Activated CD4-positive, alpha-beta T cell treated with anti-CD3 and anti-CD28 coated beads for 48 hours (primary cell): ENCODE measurements at places on chromosomes 5 and 9.
A peak's percentile ranks its signal among the peaks of the same experiment; 100 is the strongest.

- DNase-seq = no peak
These were observed 422.9 kb downstream of the EBF1 start for GRCh38 chr5:158676642-158677469.

- no peak for DNase-seq
These were observed 15.0 kb upstream of the RPS14 start for GRCh38 chr5:150464554-150465012.

DNA sequence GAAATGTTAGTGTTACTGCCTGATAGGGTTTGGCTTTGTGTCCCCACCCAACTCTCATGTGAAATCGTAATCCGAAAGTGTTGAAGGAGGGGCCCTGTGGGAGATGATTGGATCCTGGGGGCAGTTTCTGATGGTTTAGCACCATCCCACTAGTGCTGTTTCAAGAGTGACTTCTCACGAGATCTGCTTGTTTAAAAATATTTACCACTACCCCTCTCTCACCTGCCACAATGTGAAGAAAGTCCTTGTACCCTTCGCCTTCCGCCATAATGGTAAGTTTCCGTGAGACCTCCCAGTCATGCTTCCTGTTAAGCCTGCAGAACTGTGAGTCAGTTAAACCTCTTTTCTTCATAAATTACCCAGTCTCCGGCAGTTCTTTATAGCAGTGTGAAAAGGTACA, 2.6 kb upstream of the RFX3 start:
- DNase-seq = peak; percentile 67

DNA sequence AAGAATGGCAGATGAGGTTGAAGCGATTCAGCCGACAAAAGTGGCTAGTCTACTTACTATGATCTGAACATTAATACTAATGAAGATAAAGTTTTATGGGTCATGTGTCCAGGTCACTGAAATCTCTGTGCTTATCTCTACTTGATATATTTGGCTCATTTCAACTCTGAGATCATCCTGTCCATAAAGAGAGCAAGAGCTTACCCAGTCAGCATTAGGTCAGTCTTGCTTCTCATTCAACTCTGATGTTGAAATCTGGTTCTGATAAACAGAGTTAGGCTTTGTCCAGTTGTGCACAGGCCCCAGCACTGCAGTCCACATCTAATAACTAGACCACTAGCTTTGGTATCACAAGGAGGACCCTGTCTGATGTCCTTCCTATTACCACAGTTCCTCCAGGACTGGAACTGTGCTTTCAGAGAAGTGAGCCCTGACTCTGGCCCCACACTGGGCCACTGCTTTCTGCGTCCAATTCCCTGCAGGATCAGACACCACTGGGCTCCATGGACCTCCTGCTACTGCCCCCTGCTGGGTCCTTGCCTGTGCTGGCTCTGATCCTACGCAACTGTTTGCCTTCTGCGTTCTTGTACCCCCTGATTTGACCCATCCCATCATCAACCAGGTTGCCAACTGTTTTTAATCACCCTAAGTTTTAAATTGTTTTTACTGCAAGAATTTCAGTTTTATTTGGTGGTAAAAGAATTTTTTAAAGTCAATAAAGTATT, 23.7 kb upstream of the FAM120A start:
- DNase-seq = peak; percentile 18

DNA sequence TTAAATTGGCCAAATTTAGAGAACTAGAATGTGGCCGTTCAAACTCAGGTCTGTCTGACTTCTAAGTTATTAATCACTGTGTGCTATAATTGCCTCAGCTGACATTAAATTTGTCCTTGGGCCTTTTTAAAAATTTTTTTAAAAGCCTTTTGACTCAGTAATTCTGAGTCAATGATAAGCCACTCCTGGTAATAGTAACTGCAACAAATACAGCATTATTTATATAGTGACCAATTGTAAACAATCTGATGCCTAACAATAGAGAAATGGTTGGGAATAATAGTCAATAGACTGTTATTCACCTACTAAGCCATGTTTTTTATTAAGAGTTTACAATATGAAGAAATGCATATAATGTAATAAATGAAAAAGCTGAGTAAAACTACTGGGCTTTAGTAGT, 70.9 kb upstream of the FSD1L start:
- no peak for DNase-seq

GRCh38 chr5:65969539-65970393, 43.4 kb downstream of the ERBIN start:
- no peak for DNase-seq

GRCh38 chr9:124594225-124594624, 87.0 kb upstream of the NR5A1 start:
- no peak for DNase-seq

DNA sequence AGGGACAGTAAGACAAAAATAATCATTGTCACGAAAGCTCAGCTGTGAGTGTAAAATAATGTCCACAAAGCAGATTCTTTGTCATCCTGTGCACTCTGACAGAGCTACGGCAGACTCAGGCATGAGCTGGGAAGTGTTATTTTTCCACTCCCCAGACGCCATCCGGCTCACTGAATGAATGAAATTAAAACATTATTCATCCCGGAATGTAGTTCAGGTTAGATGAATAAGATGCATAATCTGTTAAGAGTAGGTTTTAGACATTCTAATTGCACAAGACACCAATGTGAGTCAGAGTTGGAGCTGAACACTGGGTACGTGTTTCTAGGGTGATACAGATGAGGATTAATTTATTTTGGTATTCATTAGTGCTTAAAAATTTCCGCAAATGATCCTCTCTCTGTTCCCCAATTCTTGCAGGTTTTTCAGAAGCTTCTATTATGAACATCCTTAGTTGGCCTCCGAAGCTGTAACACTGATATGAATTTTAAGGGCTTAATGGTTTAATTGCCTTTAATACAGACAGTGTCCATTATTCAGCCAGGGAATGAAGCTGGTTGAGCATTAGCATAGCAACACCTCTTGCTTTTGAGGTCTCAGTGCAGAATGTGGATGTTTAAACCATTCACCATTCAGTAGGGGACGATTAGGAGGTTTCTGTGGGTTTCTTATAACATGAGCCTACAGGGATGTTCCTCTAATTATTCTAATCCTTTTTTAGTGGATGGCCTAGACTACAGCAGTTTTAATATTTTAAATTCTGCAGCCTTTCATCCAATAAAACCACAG, 65.6 kb upstream of the FRRS1L start:
- DNase-seq = no peak

DNA sequence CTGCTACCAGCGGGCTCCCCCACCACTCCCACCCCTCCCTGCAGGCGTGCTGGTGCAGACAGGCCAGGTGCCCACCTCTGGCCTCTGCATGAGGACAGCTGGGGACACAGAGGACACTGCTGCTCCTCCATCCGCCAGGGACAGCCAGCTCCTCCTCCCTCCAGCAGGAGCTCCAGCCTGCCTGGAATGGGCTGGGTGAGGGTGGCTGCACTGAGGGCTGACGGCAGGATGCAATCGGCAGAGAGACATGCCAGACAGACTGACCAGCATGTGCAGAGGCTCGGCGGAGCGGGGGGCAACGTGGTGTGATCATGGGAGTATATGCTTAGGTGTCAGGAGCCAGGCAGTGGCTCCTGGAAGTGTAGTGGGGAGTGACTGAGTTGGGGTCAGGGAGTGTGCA, 68.4 kb downstream of the RASGEF1C start:
- no peak for DNase-seq
